ENCODE measurements at places on chromosomes 1 and 21.

DNA sequence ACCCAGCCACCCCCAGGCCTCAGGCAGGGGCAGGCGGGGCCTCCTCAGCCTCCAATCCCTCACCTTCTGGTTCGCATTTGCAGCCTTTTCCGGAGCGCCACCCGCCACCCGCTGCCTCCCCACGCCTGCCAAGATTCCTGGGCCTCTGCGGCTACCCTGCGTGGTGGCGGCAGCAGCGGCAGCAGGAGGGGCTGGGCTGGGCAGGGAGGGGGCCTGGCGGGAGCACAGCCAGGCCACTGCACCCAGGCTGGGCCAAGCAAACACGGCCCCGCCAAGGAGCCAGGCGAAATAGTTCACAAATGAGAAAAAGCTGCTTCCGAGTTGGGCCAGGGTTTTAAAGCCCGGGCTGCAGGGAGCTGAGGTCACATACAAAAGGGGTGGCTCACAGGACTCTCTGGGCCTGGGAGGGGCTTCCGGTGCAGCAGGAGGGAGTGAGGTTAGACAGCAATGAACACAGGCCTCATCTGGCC lies 9.8 kb downstream of the COL8A2 start:
- DNase-seq, result peak; percentile 73

DNA sequence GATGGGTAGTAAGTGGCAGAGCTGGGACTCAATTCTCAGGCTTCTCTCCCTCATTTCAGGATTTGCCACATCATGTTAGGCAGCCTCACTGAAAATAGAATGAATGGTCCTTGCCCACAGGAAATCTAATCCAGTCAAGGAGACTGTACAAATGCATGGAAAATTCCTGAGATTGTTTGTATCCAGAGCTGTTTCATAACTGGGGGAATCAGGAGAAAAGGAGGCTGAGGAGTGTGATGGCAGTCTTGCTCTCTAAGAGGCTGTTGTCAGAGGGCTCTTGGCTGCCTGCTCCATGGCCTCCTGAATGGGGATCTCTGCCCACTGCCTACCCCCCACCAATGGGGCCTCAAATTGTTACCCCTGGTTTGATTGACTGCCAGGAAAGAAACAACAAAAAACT lies 141.9 kb upstream of the TNR start:
- peak; percentile 10 for DNase-seq

DNA sequence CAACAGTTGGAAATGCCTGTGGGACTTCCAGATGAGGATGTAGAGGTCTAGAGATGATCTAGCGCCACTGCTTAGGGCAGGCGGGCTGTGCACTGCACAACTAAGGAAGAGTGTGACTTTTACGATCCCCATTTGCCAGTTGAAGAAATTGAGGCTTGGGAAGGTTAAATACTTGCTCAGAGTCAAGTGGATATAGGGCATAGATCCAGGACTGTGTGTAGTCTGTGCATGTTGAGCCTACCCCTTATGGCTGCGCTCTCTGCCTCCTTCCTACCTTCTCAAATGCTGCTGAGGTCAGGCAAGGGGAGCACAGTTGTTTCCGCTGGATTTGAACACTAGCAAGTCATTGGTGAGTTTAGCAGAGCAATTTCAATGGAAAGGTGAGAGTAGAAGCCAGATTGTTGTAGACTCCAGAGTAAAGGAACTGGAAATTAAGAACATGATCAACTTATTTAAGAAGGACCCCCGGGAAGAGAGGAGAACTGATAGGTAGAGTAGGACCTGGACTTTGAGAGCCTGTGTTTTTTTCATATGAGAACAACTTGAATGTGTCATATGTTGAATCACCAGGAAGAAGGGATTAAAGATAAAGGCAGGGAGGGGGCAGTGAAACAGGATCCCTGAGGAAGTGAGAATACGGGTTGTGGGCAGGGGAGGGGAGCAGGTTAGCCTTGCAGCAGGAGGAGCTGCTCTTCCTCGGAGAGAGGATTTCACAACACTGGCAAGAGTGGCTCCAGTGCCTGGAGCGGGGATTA lies 2.7 kb downstream of the CAPN2 start:
- peak; percentile 75 for DNase-seq

GRCh38 chr1:15058261-15058660 lies 95.3 kb upstream of the TMEM51 start:
- no peak for DNase-seq

DNA sequence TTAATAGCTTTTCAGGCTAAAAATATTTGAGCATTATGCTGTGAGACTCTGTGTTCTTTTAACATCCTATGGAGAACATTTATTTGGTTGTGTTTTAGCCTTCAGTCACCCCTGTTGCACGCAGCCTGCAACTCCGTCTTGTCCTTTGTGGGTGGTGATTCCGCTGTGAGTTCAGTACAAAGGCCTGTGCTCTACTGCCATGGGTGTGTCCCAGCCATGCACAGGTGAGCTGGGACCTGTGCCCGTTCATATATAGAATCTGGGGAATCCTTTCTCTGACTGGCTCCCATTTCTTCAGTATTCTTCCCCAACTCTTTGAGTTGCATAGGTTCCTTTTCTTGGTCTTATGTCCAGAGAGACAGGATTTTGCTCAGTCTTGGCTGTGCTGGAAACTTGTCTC lies 61.4 kb downstream of the ACTL8 start:
- DNase-seq, result no peak

DNA sequence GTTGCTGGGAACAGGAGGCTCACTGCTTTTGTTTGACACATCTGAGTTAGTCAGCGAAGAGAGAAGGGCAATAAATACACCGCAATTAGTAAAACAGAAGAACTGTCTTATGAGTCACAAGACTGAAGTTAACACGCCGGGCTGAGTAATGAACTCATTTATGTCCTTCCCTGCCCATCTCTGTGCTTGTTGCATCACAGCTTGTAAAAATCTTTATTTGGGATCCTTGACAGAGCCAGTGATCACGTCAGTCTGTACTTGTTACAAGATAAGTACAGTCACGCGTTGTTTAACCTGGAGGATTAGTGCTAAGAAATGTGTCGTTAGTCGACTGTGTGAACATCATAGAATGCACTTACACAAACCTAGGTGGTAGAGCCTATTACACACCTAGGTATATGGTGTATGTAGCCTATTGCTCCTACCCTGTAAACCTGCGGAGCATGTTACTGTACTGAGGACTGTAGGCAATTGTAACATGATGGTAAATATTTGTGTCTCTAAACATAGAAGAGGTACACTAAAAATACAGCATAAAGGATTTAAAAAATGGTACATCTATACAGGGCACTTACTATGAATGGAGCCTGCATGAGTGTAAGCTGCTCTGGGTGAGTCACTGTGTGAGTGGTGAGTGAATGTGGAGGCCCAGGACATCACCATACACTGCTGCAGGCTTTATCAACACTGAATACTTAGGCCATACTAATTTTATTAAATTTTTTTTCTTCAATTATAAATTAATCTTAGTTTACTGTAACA lies 272.2 kb downstream of the TNR start:
- DNase-seq, result peak; percentile 55

DNA sequence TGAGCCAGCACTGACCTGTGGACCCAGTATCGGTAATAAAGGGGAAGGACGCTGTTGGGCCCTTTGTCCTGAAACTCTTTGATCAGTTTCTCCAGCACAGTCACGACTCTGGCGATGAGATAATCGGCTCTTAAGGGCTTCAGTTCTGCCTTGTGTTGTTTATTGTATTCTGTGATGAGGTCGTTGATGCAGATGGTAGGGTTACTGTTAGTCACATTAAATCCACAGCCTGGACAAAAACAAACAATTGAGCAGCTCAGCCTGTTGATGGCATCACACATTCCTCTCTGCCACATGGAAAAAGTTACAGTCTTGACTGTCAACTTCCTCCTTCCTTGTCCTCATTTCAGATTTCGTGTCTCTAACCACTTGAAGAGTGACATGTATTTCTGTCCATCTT lies 57.6 kb downstream of the SIM2 start:
- no peak for DNase-seq

DNA sequence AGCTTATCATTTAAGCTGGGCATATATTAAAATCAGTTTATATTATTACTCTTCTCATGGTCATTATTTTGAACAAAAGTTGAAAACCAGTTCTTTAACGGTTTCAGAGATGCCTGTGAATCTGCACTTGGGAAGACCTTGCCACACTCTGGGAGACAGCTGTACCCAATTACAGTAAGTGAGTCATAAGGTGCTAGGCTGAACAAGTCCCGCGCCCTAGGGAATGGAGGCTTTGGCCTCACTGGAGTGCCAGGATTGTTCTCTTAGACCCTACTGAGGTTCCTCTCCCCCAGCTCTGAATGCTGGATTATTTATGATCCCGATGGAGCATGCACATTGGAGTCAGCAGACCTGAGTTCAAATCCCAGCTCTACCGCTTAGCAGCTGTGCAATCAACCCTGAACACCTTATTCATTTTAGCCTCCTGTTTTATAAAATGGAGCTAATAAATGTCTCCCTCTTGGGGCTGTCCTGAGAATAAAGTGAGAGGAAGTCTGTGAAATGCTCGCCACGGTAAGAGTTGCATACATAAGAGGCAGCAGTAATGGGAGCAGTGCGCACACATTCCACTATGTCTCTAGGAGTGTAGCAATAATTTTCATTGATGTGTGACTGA lies 266.2 kb downstream of the FOXD2 start:
- peak; percentile 40 for DNase-seq

DNA sequence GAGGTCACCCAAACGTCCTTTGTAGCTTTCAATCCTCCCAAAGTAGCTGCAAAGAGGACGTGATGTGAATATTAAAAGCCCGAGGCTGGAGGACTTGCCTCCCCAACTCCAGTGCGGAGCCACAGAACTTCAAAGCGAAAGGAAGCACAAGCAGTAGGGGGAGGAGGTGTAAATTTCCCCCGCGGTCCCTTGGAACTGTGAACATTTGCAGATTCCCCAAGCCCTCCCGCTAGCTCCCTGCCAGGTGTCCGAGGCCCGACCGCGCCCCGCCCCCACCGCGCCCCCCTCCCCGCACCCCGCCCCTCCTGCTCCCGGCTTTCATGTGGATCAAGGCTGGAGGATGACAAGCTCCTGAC lies 41.5 kb upstream of the HAO2 start:
- DNase-seq, result no peak

GRCh38 chr1:241947354-241947753 lies 10.2 kb upstream of the BECN2 start:
- no peak for DNase-seq

DNA sequence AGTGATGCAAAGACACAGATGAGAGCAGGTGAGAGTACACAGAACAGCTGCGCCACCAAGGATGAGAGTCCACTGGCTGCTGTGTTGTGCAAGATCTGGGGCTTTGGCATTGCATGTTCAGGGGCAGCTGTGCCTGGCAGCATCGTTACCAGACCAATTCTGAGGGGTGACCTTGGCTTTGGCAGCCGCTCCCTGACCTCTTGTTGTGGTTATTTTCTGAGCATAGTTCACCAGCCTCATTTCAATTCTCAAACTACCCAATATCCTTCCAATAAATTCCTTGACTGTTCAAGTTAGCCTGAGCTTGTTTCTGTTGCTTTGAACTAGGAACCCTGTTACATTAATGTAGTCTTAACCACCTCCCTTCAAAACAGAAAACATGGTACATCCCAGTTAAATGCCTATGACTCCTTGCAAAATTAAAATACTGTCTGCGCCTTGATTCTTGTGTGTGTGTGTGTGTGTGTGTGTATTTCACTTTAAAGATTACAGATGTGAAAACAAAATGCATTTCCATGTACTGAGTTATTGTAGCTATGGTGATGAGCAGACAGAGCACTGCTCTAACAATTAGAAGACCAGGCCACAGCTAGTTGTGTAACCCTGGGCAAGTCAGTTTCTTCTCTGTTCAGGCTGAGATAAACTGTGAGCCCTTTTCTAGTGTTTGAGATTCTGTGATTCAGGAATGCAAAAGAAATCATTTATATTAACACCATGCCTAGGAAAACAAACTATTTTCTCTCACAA lies 106.3 kb upstream of the GUCA2B start:
- DNase-seq, result no peak

DNA sequence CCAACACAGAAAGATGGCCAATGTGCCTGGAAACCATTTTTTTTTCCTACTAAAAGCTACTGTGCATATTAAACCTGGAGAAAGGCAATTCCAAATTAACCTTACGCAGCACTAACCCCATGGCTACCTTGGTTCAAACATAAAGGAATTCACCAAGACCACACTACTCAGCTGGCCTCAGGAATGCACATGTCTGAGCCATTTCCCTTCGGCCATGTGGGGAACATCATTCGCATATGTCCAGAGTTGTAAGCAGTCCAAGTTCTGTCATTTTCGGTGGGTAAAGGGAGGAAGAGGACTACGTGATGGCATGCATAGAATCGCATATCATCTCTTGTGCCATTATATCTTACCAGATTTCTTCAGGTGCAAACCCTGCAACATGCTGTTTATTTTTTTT lies 175.4 kb downstream of the NTMT2 start:
- no peak for DNase-seq

- DNase-seq, result peak; percentile 53
Observed at GRCh38 chr1:245458761-245459174, 304.0 kb downstream of the KIF26B start.

DNA sequence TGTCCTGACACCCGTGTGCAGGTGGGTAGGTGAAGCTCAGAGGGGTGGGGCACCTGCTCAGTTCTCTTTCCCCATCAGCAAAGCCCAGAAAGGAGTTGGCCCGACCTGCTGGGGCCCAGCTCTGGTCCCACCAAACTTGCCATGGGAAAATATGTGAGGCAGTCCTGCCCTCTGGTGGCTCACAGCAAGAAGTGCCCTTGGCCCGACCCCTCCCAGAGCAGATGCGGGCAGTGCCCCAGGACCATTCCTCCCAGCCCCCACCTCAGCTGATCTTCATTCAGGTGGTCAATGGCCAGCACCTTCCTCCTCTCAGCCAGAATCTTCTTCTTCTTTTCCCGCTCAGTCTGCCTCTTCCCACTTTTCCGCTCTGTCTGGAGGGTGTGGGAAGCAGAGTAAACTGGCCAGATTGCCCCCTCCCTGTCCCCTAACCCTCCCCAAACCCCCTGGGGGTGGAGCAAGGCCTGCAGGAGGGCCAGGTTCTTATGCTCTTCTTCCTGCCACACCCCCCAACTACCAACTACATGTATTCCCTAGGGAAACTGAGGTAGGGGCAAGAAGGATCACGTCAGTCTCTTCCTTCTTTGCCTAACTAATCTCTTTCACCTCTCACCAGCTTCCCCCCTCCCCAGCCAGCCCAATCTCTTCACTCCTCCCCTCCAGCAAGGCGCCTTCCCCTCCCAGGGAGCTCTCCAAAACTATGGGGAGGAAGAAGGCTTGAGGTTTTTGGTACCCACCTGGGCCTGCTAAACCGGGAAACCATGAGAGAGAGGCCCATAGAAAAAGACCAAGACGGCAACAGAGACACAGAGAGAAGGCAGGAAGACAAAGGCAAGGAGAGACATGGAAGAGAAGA lies 15.6 kb downstream of the TNNT2 start:
- DNase-seq, result no peak
